Stimulated activated effector memory CD8-positive, alpha-beta T cell treated with anti-CD3 and anti-CD28 coated beads, Interleukin-12 subunit alpha, Interleukin-12 subunit beta, amount 100 ng/mL, for 72 hours (primary cell): ENCODE measurements at places on chromosomes 2 and 18.

DNA sequence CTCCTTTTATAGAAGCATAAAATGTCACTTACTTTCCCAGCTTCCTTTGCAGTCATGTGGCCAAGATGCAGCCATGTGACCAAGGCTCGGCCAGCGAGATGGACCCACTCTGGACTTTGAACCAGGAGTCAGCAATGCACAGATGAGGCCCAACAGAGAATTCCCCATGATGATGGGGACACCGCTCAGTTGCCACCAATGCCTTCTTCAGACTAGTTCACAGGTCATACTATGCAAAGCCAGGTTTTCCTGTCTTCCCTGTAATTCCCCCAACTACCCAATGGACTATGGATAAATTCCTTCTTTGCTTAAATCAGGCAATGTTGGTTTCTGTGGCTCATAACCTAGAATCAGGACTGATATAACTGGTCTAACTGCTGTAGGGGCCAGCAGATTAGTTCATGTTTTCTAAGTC is 22.5 kb upstream of the REL start:
- DNase-seq, result no peak

DNA sequence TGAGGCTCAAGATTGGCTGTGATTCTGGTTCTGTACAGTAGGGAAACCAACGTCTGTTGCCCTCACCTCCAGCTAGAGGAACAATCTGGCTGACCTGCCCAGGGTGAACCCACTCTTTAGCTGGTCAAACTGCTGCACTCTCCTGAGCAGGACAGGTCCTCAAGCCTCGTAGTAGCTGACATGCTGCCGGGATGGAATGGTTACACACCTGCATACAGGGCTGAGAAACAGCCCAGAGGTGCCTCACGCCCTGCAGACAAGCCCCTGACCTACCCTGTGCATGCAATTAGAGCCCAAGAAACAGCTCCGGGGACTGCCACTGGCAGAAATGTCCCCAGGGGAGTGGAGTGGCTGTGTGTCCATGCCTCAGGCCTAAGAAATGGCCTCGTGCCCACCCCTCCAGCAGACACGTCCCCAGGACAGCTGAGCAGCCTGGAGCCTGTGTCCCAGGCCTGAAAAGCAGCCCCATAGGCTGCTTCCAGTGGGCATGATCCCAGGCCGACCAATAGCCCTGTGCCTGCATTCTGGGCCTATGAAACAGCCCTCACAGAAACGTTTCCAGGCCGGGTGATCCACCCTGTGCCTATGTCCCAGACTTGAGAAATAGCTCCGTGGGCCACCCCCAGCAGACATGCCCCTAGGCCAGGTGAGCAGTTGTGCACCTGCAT is 25.4 kb downstream of the BOLL start:
- DNase-seq, result no peak

GRCh38 chr2:127671557-127672302 is 3.6 kb downstream of the LIMS2 start:
- no peak for DNase-seq

DNA sequence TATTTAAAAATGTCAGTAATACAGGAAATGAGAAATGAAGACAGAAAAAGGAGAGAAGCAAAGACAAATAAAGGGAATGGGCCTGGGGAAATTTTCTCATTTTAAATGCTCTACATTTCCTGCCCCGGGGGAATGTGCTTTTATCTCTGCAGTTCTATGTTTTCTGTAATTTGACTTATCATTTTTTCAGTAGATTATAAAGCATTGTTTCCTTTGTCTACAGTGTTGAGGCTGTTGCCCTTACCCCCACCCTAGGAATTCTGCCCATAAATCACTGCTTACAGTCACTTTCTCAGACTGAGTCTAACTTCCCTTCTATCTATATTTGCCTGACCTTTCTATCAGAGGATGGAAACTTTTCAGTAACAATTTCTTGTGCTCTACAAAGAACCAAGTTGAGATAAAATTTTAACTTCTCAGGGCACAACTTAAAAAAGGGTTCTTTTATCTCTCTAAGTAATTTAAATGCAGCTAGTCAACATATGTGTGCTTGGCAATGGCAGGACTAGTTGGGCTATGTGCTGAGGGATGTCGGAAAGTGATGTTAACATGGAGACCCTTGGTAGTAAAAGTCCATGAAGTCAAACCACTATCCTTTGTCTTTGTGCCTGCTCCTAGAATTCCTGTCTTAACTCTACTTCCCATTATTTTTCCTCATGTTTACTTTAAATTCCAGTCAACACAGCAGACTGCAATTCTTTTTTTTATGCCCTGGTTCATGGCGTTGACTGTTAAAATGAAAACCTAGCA is 146.5 kb upstream of the MMADHC start:
- no peak for DNase-seq

- no peak for DNase-seq
Measured at GRCh38 chr2:11814979-11815510, 68.6 kb downstream of the LPIN1 start.

DNA sequence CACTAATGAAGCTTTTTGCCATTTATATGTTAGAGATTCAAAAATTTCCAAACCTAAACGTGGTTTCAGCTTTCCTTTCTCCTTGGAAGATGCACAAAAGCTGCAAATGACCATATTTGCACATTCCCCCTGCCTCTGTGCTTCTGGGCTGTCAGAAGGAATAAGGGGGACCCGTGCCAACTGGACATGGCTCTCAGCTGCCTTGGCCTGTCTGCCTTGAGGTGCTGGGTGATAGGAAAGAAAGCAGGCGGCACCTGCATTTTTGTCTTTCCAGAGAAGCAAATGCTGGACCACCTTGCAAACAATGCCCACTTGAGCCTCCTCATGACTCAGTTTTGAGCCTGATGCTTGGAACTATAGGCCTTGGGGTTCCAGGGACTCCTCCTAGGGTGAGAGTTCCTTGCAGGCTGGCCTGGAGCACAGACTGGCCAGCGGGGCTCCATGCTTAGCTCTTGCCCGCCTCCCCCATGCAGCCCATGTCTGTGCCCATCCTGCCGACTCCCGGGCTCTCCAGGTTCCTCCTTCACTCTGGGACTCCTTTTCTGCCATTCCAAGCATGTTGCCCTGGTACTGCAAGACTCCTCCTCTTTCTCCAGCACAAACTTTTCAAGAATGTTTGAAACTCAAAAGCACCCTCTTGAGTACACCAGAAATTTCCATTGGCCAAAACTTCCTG is 109.0 kb upstream of the EPAS1 start:
- peak; percentile 46 for DNase-seq

GRCh38 chr2:20633794-20634506 is 16.9 kb downstream of the HS1BP3 start:
- no peak for DNase-seq

- no peak for DNase-seq
Measured at GRCh38 chr18:48132797-48133655, 202.6 kb upstream of the SMAD2 start.

DNA sequence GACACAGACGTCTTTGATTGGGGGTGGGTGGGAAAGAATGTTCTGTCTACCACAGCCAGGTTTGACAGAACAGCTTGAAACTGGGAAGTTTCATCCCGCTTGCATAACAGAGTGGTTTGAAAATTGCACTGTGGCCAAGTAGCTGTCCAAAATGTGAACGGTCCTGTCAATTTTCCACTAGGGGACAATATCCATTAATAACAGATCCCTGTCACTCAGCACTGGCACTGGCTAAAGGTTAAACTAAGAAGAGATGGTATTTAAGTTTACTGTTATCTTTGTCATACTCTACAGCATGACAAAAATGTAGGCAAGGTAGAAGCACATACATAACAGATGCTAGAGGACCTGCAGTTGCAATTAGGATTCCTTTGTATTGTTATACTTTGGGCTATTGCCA is 55.6 kb upstream of the ACMSD start:
- no peak for DNase-seq
